Osteoblast (primary cell): ENCODE measurements at places on chromosomes 12 and 14. TPM values are rescaled to one million over a fixed set of nuclear protein-coding genes. Genes with fewer than 3 reads are reported as not detected.
A peak's percentile ranks its signal among the peaks of the same experiment; 100 is the strongest.

DNA sequence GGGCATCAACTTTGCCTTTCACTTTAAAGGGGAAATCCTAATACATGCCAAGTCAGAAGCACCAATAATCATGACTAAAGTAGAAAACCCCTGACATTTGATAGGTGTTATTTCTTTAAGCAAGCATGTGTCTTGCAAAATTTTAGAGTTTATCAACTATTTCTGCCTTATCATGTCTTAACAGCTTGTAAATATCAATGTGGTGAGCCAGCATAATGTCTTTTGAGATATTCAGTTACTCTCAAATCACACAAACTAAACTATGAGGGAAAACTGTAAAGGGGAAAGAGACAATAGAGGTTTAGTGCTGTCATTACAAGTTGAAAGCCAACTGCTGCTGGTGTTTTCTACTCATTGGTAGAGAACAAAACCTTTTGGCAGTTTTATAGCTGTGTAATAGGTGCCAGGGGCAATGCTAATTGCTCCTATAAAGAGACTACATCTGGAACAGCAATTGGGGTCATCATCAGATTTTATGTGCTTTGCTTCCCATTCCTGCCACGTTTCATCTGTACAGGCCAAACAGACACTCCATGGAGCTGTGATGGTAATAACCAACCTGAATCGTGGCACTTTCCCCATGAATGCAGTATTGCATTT is 1027.4 kb downstream of the FSCB start:
- no peak for DNase-seq

DNA sequence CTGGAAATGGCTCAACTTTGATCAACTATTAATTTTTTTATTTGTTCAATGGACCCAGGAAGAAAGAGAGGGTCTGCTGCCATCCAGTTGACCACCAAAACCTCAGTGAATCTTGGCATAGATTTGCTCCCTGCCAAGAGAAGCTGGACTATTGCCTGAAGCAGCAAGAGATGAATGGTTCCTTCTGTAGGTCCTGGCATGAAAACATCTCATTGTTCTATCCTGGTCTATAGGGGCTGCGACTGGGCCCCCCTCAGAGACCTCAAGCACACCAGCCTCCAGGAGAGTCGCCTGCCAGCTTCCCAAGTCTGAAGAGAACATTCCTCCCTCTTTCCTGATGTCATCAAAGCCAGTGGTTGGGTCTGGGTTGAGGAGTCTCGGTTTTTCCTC is 204.9 kb downstream of the TMX1 start:
- no peak for DNase-seq

Gene TSPAN19
- not detected in 2 replicates for total RNA-seq

GRCh38 chr12:95998611-95999286 is 2.6 kb upstream of the HAL start:
- DNase-seq: peak; percentile 73

GRCh38 chr12:118135788-118136558 is at the start of gene PEBP1:
PEBP1 (plus strand) TSS chr12:118136124; CDS start chr12:118136210, 86 bp downstream.
- DNase-seq: peak; percentile 99

DNA sequence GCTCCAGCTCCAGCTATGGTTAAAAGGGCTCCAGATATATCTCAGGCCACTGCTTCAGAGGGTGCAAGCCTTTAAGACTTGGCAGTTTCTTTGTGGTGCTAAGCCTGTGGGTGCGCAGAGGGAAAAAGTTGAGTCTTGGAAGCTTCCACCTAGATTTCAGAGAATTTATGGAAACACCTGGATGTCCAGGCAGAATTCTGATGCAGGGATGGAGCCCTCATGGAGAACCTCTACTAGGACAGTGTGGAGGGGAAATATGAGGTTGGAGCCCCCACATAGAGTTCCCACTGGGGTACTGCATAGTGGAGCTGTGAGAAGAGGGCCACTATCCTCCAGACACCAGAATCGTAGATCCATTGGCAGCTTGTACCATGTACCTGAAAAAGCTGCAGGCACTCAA is 69.9 kb downstream of the SDR9C7 start:
- DNase-seq: no peak
